ENCODE measurements at places on chromosomes 1 and 21.

GRCh38 chr1:188782220-188782841 is 1695.3 kb downstream of the BRINP3 start:
- DNase-seq = no peak

- DNase-seq = no peak
Observed at GRCh38 chr1:245332513-245332912, 177.7 kb downstream of the KIF26B start.

GRCh38 chr1:242569867-242570266 is 45.4 kb upstream of the PLD5 start:
- no peak for DNase-seq

- no peak for DNase-seq
Observed at GRCh38 chr21:34642211-34643075, 26.4 kb upstream of the CLIC6 start.

- DNase-seq = no peak
Observed at GRCh38 chr1:180365039-180365438, 135.0 kb downstream of the LHX4 start.

DNA sequence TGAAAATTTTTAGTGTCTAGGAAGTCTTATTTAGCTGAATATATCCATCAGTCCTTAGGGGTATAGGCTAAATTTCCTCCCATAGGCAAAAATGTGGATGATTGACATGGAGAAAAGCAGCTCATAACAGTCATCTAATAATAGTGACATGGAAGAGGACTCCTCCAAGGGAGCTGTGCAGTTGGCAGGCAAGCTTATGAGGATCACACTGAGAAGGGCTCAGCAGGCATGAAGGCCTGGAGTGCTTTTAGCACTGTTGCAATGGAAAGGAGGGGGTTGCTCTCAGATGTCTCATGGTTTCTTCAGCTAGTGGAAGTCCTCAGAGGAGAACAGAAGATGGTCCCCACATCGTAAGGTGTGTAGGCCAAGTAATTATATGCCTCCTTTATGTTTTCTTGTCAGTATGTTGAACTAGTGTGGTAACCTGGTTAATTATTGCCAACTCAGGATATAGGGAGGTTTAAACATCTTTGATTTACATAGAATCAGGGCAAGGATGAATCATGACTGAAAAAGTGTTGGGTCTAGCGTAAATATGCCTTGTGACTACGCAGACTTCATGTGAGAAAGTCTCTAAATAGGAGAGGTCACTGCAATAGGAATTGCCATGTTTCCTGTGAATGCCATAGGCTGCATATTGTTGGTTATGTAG is 18.9 kb downstream of the VN1R5 start:
- no peak for DNase-seq

DNA sequence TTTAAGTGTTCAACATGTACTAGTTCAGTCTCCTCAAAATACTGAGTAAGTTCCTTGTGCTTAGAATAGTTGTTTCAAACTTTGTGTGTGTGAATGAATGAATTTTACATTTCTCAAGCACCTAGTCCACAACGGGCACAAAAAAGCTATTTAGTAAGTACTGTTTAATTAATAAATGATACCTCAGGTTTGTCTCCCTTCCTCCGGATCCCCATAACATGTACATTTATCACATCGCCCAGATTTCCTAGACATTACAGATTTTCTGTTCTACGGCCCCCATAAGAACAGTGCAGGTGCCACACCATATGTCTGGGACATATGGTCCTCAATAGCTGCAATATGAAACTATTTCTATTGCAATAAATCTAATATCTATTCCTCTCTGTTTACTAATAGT is 1.3 kb upstream of the TTF2 start:
- no peak for DNase-seq

DNA sequence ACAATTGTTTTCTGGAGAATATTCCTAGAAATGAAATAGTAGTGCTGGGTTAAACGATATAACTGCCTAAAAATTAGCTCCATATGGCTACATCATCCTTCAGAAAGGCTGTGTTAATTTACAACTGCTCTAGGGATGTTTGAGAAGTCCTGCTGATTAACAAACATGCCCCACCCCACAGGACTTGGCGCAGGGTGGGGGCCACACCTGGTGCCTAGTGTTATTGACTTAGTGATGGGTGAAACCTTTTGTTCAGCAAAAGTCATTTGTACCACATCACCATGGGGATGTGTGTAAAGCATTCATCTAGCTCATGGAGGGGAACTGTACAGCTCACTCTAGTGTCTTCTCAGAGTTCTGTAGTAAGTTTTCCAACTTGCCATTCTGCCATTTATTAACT is 492.8 kb downstream of the CAMTA1 start:
- no peak for DNase-seq

DNA sequence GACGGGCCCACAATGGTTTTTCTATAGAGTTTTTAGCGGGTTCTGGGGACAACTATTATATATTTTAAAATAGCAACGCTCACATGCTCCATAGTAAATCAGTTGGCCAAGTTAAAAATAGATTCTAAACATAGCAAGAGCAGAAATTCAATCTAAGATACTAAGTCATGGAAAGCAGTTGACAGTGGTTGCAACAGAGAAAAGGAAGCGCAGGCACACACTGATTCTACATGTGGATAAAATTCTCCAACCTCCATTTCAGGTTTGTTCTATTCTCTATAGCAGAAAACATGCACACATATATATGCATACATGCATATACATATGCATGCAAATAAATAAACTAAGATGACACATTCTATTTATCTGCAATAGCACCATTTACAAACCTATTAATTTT is 89.6 kb upstream of the HNRNPU start:
- DNase-seq = no peak

- DNase-seq = no peak
Observed at GRCh38 chr1:14826172-14826636, 227.7 kb downstream of the KAZN start.

- DNase-seq = no peak
Observed at GRCh38 chr21:40020651-40021050, 153.4 kb downstream of the PCP4 start.

- DNase-seq = no peak
Observed at GRCh38 chr1:77228836-77229235, 9.6 kb upstream of the PIGK start.

DNA sequence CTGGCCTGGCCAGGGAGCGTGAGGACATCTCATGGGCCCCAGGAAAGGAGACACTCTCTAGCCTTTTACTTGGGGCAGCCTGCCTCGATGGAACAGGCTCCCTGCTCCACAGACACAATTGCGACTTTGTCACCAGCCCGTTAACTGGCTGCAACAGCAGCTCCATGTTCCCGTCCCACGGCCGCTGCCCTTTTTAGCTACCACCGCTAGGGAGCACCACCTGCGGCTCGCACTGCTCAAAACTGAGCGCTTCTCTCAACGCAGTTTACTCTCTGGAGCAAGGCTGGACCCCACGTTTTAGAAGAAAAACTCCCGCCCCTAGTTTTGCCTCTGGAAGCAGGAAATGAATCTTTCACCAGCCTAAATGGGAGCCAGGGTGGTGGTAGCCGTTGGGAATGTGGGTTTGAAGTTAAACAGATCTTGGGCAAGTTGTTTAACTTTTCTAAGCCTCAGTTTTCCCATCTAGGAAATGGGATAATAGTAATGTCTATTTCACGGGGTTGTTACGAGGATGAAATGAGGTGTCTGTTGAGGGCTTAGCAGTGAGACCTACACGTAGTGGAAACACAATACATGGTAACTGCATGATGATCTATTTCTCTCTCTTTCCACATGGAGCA is 3.5 kb upstream of the LRRC38 start:
- DNase-seq = peak; percentile 3

DNA sequence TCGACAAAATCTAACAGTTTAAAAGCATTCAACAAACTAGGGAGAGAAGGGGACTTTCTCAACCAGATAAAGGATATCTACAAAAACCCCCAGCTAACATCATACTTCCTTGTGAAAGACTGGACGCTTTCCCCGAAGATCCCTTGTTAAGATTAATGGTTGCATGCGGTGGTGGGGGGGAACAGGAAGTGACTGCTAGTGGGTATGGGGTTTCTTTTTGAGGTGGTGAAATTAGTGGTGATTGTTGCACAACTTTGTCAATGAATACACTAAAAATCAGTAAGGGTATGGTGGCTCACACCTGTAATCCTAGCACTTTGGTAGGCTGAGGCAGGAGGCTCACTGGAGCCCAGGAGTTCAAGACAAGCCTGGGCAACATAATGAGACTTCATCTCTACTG is 26.9 kb upstream of the EYA3 start:
- DNase-seq = no peak

DNA sequence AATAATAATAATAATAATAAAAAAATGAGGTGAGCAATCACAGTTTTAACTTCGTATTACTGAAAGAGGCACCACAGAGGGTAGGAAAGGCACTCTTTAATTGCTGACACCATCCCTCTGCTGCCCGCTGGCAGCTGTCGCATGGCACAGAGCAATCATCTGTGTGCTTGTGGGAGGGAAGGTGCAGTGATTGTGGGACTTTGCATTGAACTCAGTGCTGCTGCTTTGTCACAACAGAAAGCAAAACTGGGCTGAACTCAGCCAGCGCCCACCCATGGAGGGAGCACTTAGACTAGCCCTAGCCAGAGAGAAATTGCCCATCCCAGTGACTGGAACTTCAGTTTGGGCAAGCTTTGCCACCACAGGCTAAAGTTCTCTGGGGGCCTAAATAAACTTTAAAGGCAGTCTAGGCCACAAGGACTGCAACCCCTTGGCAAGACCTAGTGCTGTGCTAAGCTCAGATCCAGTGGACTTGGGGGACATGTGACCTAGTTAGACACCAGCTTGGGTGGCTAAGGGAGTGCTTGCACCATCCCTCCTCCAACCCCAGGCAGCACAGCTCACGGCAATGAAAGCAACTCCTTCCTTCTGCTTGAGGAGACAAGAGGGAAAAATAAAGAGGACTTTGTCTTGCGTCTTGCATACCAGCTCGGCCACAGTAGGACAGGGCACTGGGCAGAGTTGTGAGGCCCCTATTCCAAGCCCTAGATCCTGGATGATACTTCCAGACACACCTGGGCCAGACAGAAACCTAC is 59.3 kb downstream of the WDR4 start:
- DNase-seq = no peak

GRCh38 chr1:82587371-82587770 is 786.6 kb downstream of the ADGRL2 start:
- DNase-seq = no peak

GRCh38 chr1:91854852-91855534 is 31.0 kb downstream of the TGFBR3 start:
- DNase-seq = no peak

GRCh38 chr1:99544328-99544727 is 101.6 kb upstream of the PALMD start:
- no peak for DNase-seq

DNA sequence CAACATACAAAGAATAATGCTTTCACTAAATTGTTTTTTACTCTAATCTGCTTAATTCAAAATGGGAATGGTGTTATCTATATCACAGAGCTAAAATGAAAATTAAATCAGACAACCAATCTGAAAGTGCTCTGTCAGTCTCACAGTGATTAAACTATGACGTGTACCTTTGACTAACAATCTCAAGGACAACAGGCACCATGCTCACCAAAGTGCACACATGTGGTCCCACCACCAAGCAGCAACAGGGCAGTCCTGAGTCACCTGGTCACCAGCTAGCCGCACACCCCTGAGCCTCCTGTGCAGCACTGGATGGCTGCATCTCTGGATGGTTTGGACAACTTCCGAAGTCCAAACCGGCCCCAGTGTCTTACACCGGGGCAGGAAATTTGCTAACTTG is 54.5 kb upstream of the NADK start:
- DNase-seq = no peak

DNA sequence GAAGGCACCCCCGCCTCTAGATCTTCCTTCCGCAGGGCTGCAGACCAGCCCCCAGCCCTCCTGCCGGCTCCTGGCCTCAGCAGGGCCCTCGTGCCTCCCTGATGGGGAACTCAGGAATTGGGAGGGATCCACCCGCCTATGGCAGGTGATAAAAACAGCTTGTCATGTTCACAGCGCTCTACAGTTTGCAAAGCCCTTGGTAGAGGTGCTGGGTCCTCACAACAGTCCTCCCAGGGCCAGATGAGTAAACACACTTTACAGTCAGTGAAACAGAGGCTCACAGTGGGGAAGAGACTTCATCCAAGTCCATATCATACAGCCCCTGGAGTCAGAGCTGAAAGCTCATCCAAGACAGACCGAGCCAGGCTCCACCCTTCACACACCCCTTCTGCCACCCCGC is 97.0 kb upstream of the IFFO2 start:
- DNase-seq = no peak

GRCh38 chr1:116988908-116989307 is 12.7 kb upstream of the CD101 start:
- no peak for DNase-seq

- no peak for DNase-seq
Observed at GRCh38 chr1:160547422-160547821, 24.4 kb upstream of the SLAMF6 start.

DNA sequence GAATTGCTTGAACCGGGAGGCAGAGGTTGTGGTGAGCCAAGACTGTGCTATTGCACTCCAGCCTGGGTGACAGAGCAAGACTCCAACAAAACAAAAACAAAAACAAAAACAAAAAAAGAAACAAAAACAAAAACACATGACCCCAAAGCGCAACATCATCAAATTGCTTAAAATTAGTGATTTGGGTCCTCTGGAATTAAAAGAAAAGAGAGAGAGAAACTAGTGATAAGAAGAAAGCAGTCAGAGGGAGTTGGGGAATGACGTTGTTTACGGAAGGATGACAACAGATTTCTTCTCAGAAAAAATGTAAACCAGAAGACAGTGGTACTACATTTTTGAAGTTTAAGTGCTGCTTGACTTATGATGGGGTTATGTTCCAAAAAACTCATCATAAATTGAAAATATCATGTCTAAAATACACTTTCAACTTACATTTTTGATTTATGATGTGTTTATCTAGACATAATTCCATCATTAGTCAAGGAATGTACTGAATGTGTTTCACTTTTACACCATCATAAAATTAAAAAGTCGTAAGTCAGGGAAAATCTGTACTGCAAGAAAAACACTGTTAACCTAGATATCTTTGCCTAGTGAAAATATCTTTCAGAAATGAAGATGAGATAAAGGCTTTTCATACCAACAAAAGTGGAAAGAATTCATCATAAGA is 88.0 kb downstream of the MT1HL1 start:
- no peak for DNase-seq

GRCh38 chr1:70706381-70707037 is 295.4 kb downstream of the CTH start:
- no peak for DNase-seq
